Stimulated activated CD4-positive, alpha-beta T cell treated with anti-CD3 and anti-CD28 coated beads, Interleukin-15, amount 100 ng/mL, for 1 hour (primary cell): ENCODE measurements at places on chromosomes 4 and X.

GRCh38 chr4:125520258-125520990 is 205.7 kb downstream of the FAT4 start:
- no peak for DNase-seq

- DNase-seq = no peak
Measured at GRCh38 chrX:38919202-38919601, 117.9 kb downstream of the MID1IP1 start.

DNA sequence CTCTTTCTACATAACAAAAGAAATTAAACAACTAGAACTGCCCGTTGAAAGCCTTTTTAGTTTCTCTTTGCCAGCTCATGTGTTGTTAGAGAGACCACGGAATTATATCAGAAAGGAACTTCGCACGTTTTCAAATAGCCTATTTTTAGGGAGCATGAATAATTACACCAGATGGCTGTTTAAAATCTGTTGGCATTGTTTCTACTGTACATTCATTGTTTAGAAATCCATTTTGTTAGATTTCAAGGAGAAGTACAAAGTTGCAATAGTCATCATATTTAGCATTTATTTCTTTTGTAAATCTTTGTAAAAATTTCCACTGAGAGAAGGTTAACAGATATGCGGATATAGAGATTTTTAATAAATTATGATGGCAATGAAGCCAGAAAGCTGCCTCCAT is 403.0 kb upstream of the HS3ST1 start:
- no peak for DNase-seq

- DNase-seq = no peak
Measured at GRCh38 chr4:16212138-16212782, 14.0 kb downstream of the TAPT1 start.

DNA sequence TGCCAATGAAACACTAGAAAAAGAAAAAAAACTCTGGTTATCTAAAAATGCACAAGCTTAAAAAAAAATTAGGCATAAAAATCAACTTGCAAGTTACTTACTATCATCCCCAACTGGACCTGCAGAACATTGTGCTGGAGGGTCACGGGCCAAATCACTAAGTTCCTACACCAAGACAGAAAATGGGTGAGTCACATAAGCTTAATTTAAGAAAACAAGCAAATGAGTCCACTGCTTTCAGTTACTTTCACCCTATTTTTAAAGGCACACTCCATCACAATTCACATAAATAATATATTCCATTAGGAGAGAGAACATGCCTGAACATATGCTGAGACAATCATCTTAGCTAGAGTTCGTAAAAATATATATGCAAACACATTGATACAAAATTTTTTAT is 17.7 kb downstream of the UBE2D3 start:
- DNase-seq = no peak

DNA sequence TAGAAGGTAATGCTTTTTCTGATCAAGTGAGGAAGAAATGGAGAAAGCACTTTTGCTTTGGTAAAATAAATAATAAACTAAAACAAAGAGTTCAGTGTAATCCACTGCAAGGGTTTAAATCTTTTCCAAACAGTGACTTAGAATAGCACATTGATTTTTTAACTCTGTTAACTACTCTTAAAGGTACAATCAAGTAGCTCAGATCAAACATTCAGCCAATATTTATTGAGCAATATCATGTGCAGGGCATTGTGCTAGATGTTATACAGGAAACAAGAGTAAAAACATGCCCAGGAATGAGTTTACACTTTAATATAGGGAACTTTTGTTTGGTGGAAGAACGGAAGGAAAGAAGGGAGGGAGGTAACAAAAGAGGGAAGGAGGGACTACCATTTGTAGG is 479.8 kb downstream of the KLHL13 start:
- DNase-seq = no peak

- no peak for DNase-seq
Measured at GRCh38 chr4:124883632-124884031, 171.1 kb upstream of the ANKRD50 start.

- DNase-seq = no peak
Measured at GRCh38 chrX:13007519-13008188, 32.7 kb downstream of the TMSB4X start.

DNA sequence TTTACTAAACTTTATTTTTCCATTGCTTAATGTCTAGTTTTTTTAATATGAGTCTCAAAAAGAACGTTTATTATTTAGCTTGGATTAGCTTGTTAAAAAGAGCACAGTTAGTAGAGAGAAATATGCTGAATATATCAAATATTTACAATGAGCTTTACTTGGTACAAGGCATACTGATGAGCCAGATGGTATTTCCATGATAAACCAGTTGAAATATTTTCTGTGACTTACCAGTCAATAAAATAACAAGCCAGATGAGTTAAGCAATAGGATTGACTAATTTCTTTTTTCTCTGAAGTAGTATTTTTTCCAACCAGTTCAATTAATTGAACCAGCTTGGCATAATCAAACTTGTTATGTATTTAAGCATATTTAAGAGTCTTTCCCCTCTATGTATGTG is 134.1 kb downstream of the KLHL34 start:
- DNase-seq = no peak

DNA sequence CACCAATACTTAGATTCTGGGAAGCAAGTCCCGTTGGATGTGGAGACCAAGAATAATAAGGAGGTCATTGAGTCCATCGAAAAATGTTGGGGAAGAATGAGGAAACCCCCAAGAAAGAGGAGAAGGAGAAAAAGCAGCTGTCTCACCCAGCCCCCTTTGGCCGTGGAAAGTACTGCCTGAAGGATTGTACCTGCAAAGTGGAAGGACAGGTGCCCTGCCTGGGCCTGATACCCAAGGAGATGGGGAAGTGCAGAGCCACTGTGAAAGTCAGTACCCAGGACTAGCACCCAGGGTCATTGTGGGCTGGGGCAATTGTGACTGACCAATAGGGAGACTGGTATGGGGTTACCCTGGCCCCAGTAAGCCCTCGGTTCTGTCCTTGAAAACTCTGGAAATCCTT is 13.8 kb upstream of the CFAP299 start:
- DNase-seq = no peak

- no peak for DNase-seq
Measured at GRCh38 chr4:91113130-91113706, 986.0 kb downstream of the CCSER1 start.

DNA sequence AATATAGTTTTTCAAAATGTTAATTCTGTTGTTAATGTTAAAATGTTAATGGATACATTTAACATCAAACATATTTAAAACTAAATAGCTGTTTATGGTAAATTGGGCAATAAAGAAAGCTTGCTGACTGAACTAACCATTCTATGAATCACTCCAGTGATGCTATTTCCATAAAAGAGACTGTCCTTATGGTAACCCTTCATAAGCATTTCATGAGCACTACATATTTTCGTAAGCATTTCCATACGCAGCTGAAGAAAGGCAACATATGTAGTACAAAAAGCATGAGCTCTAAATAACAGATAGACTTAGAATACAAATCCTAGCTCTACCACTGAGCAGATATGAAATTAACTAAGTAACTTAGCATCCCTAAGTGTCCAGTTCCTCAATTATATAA is 188.9 kb downstream of the COL25A1 start:
- DNase-seq = no peak

- no peak for DNase-seq
Measured at GRCh38 chr4:71648923-71649322, 135.0 kb downstream of the GC start.

DNA sequence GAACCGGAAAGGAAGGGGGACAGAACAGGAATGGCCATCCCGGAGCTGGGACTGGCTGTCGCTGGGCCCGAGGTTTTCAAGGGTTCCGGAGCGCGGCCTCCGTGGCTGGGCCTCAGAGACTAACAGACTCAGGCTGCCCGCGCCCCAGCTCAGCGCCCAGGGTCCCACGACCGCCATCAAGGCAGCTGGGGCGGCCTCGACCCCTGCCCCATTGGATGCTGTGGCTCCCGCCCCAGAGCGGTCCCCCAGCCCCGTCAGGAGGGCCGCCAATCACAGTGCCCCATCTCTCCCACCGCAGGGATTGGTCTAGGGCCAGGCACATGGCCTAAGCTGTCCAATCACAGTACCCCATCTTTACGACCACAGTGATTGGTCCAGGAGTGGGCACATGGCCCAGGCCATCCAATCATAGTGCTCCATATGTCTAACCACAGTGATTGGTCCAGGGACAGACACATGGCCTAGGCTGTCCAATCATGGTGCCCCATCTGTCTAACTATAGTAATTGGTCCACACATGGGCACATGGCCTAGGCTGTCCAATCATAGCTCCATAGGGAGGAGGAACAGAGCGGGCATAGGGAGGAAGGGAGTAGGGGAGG is 105.3 kb upstream of the NKX1-1 start:
- DNase-seq = no peak

DNA sequence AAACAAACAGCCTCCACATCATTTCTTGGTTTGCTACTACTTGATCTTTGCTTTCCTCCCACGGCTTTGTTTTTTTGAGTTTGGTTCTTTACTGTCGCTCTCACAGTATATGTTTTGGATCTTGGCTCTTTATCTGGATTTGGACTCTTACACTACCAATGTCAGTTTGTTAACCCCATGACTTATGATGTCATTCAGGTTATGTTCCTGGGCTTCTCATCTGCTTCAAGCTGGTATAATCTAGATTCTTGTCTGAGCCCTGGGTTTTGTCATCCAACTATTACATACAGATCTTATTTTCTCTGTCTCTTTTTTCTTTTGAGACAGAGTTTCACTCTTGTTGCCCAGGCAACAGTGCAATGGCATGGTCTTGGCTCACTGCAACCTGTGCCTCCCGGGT is 482.9 kb upstream of the TEX13C start:
- DNase-seq = no peak

DNA sequence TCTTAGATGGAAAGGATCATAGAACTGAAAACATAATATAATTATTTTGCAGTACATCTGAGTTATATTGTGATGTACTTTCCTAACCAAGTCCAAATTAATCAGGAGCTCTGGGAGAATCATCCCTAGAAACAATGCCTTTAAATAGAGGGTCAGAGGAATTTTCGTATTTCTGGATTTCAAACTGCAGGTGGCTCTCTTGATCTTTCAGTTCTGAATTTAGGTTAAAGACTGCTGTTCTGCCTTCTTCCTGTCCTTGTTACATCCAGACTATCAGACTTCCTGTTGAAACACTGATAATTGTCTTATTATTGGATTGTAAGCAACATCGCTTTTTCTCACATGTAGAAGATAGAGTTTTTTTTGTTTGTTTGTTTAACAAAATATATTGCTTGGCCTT is 142.7 kb downstream of the RPA4 start:
- DNase-seq = no peak

DNA sequence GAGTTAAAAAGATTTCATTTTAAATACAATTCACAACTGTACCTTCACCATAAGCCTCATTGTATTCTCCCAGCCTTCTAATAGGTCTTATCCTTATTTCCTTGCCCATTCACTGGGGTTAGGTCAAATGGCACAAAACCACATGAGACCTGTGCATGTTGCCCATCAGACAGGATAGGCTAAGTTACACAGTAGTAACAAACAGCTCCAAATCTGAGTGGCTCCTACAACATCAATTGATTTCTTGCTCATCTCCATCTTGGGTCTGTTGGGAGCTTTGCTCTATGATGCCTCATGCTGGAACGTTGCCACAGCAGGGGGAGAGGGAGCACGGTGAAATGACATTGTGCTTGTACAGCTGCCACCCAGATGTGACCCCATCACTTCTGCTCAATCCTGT is 70.6 kb downstream of the DHX15 start:
- no peak for DNase-seq

DNA sequence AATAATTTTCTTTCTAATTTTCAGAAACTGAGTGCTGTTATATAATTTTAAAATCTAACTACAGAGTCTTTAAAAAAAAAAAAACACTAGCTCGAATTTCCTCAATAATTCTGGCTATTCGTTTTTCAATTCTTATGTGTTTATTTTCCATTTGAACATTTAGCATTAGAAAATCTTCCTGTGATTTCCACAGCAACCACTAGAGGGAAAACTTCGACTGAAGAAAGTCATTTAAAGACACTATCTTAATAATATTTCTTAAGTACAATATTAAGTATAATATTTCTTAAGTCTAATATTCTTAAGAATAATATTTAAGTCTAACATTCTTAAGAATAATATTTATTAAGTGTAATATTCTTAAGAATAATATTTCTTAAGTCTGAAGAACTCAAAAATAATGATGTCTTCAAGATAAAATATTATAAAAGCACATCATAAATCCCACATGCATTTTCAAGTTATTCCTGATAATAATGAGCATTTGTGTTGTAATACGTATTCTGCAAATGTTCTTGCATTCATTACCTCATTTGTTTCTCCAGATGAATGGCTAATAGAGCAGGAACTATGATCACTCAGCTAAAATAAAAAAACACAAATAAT is 118.4 kb upstream of the WDR17 start:
- no peak for DNase-seq

GRCh38 chr4:60562334-60562733 is 637.8 kb upstream of the ADGRL3 start:
- no peak for DNase-seq

DNA sequence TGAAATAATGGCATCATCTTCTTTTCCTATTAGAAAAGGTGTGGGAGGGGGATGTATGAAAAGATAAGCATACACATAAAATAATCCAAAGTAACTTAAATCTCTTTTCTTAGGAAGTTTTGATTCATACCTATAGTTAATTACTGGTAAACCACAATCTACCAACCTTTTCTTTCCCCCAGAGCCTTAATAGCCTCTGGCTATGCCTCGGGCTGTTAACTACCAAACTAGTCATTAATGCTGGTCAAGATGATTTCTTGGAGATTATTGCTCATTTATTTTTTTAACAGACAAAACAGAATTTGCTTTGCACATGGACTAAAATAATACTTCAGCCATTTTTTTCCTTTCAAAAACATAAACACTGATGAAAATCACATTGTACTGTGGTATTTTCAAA is 16.9 kb downstream of the NAA11 start:
- DNase-seq = no peak

DNA sequence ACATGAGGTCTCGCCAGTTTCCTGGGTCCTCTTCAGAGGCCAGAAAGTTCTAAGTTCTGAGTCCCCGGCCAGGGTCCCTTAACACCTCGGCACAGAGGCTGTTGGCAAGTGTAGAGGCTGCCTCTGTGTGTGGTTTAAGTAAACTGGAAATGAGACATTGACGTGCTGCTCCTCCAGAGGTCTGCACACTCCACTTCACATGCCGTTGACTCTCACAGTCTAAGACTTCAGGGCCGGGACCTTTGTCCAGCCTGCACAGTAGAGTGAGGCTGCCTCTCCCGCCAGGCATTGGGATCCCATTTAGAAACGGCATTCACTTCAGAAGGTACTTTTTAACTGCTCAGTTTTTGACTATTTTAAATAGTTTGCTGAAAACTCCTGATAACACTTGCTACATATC is 10.6 kb upstream of the TADA2B start:
- no peak for DNase-seq

GRCh38 chrX:39811376-39811775 is 286.4 kb downstream of the BCOR start:
- no peak for DNase-seq

GRCh38 chr4:37599092-37599790 is 86.9 kb downstream of the RELL1 start:
- DNase-seq = no peak

GRCh38 chrX:41236629-41237028 is 97.3 kb upstream of the DDX3X start:
- DNase-seq = no peak
